Activated CD4-positive, alpha-beta T cell treated with anti-CD3 and anti-CD28 coated beads, Interleukin-10, Interleukin-2, amounts not matched to agents 100 ng/mL and 50 ng/mL, durations not matched to agents 16 hours and 8 hours (primary cell): ENCODE measurements at places on chromosomes 3 and 15.

DNA sequence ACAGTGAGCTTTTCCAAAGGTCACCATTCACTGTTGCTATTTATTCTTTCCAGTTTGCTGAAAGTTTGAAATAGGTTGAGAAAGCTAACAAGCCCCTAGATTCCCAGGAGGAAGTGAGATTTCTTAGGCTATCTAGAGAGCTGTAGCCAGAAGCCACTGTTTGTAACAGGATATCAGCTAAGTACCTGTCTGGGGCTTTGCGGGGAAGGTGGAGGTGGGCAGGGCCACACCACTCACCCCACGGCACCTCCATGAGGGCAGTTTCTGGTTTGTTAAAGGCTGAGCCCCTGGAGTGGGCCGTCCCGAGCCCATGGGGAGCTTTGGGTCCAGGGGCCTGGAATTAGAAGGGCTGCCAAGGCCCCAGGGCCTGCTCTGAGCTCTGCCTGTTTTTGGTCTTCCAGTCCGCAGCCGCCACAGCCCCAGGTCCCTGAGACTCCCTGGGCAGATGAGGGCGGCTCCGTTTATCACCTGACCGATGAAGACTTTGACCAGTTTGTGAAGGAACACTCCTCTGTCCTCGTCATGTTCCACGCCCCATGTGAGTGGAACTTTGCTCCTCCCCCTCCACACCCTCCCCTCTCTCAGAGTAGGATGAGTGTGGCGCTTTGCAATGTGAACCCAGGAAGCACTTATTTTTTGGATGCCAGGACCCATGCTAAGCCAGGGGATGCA, 63.4 kb downstream of the PDIA5 start:
- DNase-seq: no peak

DNA sequence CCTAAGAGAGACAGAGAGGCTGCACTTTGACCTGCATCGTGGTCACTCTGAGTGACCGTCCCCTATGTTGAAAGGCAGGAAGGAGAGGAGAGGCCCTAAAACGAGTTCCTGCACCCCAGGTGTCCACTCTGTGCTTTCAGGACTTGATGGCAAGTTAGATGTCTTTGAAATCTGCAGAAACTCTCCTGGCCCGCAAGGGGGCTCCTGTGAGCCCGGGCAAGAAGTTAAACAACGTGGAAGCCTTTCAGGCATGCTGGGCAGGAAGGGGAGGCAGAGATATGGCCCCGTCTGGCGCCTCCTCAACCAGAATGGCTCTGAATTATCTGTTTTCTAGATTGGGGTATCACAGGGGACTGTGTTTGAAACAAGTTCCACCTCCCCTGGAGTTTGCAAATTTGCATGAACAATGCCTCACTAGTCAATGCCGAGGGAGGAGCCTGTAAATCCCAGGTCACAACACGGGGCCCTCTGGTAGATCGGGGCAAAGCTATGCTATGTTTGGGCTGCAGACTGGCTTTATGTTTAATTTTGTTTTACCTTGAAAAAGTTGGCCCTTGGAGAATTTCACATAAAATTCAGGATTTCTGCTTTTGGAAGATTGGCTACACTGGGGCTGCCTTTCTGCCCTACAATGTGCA, 9.8 kb downstream of the CTXND1 start:
- DNase-seq: peak; percentile 52

GRCh38 chr3:185460719-185461350, 38.0 kb downstream of the TMEM41A start:
- DNase-seq: no peak

DNA sequence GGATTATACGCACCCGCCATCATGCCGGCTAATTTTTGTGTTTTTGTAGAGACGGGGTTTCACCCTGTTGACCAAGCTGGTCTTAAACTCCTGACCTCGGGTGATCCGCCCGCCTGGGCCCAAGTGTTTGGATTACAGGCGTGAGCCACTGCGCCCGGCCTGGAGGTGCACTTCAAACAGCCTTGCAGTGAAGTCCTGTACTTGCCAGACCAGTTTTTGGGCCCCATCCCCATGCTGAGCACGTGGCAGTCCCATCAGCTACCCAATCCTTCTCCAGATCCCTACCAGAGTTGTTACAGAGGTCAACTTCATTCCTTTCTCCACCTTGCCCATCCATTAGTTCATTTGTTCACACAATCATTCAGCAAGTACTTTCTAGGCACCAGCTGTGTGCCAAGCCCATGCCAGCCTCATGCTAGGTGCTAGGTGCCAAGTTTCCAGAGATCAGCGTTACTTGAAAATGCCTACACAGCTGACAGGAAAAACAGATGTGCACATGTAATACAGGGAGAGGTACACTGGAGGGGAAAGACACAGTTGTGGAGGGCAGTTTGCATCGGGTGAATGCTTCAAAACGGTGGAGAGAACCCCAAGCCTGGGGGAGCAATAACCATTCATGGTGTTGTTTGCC, 2.2 kb downstream of the DNAH1 start:
- no peak for DNase-seq

- DNase-seq: no peak
These were observed 34.7 kb downstream of the FOXP1 start for GRCh38 chr3:71548705-71549384.

GRCh38 chr15:90173372-90173771, 27.8 kb upstream of the SEMA4B start:
- DNase-seq: no peak
